IPS DF 19.7 (cell line): ENCODE measurements at places on chromosomes 12 and 14.

DNA sequence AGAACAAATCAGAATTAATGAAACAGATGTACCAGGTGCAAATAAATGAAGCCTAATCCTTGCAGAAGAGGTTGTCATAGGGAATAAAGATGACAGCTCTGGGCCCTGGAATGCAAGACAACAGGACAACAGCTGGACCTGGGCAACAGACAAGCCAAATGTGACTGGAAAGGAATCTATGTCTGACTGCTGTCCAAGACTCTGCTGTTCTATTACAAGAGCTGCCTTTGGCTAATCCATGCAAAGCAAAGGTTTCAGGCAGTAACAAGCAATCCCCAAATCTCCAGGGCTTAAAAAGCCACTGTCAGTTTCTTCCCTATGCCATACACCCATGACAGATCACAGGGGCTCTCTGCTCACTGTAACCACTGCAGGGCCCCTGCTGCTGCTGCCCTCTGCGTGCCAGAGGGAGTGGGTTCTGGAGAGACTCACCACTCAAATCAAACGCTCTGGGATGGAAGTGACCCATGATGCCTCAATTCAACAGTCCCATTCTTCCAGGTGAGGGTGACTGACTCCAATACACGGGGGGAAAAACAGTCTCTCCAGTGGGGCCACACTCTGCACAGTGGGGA, 218.9 kb upstream of the SFSWAP start:
- DNase-seq = no peak

GRCh38 chr12:101995684-101996083, 66.1 kb downstream of the WASHC3 start:
- no peak for DNase-seq

DNA sequence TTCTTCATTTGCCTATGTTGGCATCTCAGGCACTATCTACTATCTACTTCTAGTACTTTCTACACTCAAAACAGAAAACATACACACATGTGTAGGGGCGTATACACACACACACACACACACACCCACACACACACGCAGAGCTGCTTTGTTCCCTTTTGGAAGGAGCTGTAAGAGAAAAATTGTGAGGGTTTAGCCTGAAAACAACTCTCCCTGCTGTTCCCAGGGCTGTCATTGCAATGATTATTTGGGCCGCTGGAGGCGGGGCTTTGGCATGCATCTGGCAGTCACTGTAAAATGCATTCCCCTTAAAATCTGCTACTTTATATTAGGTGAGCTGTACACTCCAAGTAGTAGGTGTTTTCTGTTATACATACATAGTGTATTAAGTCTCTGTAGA, 29.1 kb upstream of the SLC38A2 start:
- no peak for DNase-seq

- no peak for DNase-seq
Measured at GRCh38 chr12:44053549-44054127, 217.8 kb downstream of the TMEM117 start.

DNA sequence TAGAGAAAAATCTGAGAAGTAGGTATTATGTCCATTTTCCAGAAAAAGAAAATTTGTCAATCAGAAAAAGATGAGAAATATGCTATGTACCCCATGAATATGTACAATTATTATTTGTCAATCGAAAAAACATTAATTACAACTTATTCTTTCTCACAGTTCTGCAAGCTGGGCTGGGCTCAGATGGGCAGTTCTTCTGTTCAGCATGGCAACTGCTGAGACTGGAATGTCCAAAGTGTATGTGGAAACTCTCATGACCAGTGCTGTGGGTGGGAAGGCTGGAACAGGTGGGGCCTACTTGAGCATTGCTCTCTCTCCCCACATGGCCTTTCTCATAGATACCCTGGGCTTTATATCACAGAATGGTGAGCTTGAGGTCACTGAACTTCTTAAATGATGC, 450.3 kb upstream of the TBX3 start:
- DNase-seq = no peak
